ENCODE measurements at places on chromosomes 4 and X. TPM values are rescaled to one million over a fixed set of nuclear protein-coding genes. Genes with fewer than 3 reads are reported as not detected.

SLC16A2 gene
- 55.3 TPM for total RNA-seq

UCP1 gene
- total RNA-seq = not detected

AFF2 gene
- total RNA-seq = 1.1 TPM

EFHC2 gene
- not detected for total RNA-seq

MAGEB2 gene
- not detected for total RNA-seq

IL13RA2 gene
- 11.5 TPM for total RNA-seq

PRKG2 gene
- 4.6 TPM for total RNA-seq

FAM156A gene
- 17.4 TPM for total RNA-seq

CSAG3 gene
- total RNA-seq = not detected

FMR1 gene
- 24.9 TPM for total RNA-seq

DNA sequence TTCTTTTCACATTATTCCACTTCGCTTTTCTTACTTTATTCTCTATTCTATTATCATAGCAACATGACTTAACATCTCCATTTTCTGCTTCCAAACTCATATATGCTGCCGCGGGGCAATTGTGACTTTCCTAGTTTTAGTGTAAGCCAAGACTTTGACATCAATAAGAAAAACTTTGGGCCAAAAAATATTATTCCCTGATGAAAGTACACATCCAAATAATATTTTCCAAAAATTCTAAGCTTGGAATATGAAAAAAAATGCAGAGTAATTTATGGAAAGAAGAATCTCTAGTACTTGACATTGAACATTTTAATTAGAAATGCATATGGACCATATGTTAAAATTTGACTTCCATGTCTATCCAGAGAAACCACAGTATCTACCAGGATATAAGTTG lies 995.1 kb upstream of the INTU start:
- DNase-seq = no peak

GRCh38 chr4:128660361-128661215 lies 148.9 kb upstream of the JADE1 start:
- DNase-seq = peak; percentile 63

GRCh38 chr4:22766068-22766467 lies 73.3 kb downstream of the GBA3 start:
- no peak for DNase-seq

DNA sequence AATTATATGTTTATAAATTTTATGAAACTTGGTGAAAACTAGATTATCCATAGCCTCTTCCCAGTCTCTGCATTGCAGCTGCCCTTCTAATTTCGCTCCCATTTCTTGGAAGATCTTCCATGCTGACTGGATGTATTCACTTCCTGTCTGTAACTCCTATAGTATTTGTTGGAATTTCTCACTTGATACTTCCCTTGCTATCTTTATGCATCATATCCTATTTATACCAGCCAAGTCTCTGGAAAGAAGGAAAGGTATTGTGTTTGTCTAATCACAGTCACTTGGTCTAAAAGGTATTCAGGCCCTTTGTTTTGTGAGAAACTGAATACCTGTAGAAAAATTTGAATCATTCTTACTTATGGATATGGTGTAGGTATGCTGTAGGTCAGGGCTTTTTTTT lies 870.9 kb upstream of the FRG1 start:
- no peak for DNase-seq

GRCh38 chr4:83259586-83259985 lies 25.0 kb downstream of the COQ2 start:
- no peak for DNase-seq

DNA sequence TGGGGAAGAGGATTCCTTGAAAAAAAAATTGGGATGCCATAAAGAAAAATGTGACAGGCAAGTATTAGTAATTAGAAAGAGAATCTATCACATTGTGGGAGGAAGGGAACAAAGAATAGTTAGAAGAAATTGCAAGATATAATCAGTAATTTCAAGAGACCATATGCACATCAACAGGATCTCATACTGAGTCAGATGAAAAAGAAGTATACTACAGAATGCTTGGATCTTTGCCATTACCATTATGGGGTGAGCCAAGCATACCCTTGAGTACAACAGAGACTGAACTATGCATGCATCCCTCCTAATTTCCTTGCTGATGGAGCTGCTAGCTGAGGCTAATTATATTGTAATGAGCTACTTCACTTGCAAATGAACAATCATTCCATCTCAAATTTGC lies 287.6 kb downstream of the PAPSS1 start:
- peak; percentile 4 for DNase-seq

- DNase-seq = no peak
Measured at GRCh38 chrX:115264009-115264408, 25.5 kb upstream of the LUZP4 start.

GRCh38 chr4:157587681-157588423 lies 367.3 kb downstream of the GRIA2 start:
- no peak for DNase-seq

- peak; percentile 21 for DNase-seq
Measured at GRCh38 chr4:130210864-130211263, 1114.9 kb downstream of the C4orf33 start.

DNA sequence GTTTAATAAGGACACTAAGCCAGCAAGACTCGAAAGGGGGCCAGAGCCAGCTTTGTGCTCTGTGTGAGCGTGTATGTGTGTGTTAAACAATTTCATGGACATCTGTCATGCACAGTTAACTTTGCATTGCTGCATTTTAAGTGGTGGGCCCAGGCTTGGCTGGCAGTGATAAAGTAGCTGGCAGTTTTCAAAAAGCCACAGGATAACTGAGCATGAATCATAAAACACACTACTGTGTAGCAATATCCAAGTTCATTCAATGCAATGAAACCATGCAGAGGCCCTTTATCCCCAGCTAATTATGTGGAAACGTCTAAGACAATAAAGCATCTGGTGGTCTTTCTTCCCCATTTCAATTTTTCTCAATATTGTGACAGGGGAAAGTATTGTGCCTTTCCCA lies 132.9 kb downstream of the NKX6-1 start:
- DNase-seq = peak; percentile 2

GRCh38 chrX:34238896-34239295 lies 106.8 kb upstream of the FAM47A start:
- DNase-seq = no peak

- no peak for DNase-seq
Measured at GRCh38 chr4:70178075-70178660, 17.4 kb upstream of the ODAM start.

GRCh38 chrX:116357329-116357728 lies 79.1 kb upstream of the SLC6A14 start:
- DNase-seq = no peak

- DNase-seq = peak; percentile 42
Measured at GRCh38 chr4:184802697-184803015, 23.1 kb downstream of the ACSL1 start.

DNA sequence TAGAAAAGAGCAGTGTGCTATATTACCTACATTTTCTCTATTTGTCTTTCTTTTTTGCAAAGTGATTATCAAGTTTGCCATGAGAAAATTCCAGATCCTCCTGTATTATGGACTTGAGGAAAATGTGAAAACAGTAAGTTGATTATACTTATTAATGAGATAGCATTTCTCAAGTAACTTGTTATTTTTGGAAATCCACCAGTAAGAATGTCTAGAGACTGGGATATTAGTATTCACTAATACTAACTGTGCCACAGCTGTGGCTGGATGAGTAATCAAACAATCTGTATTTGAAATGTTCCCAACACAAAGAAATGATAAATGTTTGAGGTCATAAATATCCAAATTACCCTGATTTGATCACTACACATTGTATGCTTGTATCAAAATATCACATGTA lies 147.0 kb upstream of the CTSO start:
- DNase-seq = no peak

DNA sequence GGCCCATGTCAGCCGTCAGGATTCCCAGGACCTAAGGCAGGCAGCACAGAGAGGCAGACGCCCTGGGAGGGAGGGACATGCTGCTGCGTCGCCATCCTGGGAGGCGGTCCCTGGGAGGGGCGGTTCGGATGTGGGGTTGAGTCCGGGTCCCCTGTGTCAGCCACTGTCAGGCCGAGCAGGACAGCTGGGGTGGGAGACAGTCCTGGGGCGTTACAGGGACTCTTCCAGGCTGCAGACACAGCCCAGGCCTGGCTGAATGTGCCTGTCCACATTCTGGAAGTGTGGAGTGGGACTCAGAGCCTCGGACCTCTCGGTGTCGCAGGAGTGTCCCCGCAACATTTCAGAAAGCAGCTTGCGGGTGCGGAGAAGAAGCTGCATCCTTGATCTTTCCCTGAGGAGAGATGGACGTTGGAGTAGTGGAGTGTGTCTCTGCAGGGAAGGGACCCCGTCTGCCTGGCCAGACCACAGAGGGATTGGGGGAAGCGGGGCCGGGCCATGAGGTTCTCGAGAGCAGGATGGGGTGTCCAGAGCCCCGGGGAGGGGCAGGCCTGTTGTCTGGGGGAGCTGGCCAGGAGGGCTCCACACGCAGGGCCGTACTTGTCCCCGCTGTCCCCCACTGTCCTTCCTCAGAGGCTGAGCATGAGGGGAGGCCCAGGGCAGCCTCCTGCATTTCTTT lies 6.1 kb downstream of the AKAP17A start:
- DNase-seq = no peak

GRCh38 chr4:98613453-98614075 lies 44.8 kb downstream of the TSPAN5 start:
- peak; percentile 62 for DNase-seq

- peak; percentile 17 for DNase-seq
Measured at GRCh38 chrX:69231903-69232302, 66.7 kb upstream of the PJA1 start.

GRCh38 chr4:41887821-41888686 lies 47.2 kb upstream of the TMEM33 start:
- DNase-seq = peak; percentile 66

GRCh38 chr4:39324446-39324845 lies 41.7 kb downstream of the RFC1 start:
- DNase-seq = no peak

DNA sequence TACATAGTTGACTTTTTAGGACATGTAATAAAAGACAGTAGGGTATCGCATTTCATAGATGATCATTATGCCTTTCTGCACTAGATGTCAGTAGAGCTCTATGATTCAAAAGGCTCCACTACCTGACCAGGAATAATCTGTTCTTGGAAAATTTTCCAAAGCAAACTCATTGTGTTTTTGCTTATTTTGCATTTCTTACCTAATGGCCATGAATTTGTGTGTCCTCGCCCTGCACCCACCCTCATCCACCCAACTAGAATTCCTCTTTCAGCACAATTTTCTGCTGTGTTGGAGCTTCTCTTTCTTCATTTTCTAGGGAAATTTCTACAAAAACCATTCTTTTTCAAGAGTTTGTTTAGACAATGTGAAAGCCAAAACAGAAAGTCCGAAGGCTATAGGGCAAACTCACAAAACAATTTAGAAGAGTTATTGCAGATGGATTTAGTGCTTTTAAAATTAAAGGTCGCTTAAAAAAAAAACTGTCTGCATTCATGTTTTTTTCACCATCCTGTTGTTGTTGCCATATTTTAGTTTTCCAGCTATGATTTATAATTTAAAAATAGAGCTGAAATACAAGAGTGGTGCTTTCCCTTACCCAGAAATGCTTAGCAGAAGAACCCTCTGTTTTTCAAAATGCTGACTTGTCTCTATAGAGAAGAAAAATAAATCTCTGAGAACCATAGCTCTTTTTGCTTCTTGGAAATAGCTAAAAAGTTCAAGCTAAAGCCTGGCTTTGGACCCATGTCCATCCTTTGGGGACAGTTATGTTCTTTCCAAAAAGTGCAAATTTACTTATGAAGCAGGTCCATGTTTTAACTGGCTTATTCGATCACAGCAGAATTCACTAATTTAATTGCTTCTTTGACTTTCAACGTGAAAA lies 183.7 kb downstream of the SPATA18 start:
- peak; percentile 55 for DNase-seq

DNA sequence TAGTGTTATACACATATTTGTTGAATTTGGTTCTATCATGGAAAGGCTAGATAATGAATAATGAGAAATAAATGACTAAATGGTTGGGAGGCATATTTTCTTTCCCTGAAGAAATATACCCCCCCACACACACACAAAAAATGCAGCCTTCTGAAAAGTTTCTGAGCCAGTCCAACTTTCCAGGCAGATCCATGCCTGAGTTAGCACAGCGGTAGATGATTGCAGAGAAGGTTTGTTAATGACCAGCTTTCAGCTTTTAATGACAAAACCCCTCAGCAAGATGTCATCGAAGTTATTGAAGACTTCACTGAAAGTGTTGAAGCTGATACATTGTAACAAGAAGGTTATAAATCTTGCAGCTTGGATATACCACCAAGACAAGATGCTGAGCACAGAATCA lies 61.4 kb downstream of the GBA3 start:
- no peak for DNase-seq

DNA sequence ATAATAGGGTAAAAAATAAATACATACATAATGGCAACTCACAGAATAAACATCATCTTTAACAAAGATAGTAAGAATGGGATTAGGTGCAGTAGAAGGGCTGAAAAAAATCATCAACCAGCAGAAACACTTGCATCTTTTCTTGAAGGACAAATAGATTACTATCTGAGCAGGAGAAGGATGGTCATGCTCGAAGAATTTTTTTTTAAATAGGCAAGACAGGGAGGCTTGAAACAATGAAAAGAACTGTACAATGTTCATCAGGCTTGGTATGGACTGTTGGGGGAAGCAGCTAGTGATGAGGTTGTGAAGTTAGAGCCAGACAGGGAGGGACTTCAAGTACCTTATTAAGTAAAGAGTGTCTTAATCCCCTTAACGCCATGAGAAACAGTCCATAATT lies 167.4 kb upstream of the LDB2 start:
- peak; percentile 33 for DNase-seq

DNA sequence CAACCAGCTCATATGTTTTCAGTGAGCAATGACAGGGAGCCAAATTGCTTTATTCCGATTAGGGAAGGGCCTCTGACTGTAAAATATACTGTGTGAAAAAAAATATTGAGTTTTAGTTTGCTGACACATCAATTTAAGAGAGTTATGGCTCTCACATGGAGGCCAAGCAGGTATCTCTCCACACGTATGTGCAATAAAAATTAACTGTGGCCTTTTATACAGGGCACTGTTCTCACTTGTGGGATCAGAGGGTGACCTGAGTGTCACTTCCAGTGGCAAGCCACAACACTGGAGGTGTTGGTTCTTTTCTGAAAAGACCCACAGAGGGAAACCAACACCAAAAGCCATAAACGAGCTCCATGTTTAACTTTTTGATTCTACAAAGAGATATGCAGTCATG lies 462.8 kb downstream of the MID1IP1 start:
- DNase-seq = no peak

GRCh38 chrX:133913009-133913408 lies 72.4 kb downstream of the GPC3 start:
- DNase-seq = no peak

DNA sequence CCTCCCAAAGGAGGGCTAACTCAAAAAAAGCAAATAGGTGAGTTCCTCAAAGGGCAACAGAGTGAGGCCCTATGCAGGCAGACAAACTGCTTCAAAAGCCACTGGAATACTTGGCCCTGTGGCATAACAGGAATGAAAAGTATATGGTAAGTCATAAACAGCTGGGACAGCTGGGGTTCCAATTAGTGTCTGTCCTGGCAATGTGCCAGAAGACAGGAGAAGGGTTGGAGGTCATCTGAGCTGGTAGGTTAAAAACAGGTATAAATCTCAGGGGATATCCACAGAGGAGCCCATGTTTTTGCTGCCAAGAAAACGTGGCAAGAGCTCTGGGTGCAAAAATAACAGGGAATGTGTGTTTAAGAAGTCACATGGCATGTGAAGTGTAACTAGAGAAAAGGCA lies 111.6 kb downstream of the APOOL start:
- DNase-seq = no peak

GRCh38 chr4:15065516-15065915 lies 63.2 kb downstream of the CPEB2 start:
- DNase-seq = no peak

GRCh38 chr4:106369456-106370060 lies 980 bp upstream of the GIMD1 start:
- peak; percentile 85 for DNase-seq
